GM04503 (cell line): ENCODE measurements at places on chromosomes 6 and 20.
A peak's percentile ranks its signal among the peaks of the same experiment; 100 is the strongest.

GRCh38 chr6:114718186-114718585 lies 375.4 kb upstream of the HS3ST5 start:
- DNase-seq, result no peak

DNA sequence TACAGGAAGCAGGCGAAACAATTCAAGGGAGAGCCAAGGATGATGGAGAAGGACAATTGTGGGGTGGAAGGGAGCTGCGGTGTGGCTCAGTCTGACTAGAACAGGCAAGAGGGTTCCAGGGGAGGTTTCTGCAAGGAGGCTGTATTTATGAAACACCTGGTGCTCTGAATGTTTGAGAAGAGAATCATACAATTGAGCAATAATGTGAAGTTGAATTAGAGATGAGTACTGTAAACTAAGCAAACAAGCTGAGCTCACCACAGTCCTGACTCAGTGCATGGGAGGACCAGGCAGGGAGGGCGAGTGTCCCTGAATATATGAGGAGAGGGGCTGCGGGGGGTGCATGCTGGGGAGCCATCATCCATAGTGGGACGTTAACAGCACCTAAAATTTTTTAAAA lies 279.7 kb downstream of the KIF16B start:
- no peak for DNase-seq

GRCh38 chr6:141134723-141135122 lies 998.0 kb upstream of the GJE1 start:
- no peak for DNase-seq

DNA sequence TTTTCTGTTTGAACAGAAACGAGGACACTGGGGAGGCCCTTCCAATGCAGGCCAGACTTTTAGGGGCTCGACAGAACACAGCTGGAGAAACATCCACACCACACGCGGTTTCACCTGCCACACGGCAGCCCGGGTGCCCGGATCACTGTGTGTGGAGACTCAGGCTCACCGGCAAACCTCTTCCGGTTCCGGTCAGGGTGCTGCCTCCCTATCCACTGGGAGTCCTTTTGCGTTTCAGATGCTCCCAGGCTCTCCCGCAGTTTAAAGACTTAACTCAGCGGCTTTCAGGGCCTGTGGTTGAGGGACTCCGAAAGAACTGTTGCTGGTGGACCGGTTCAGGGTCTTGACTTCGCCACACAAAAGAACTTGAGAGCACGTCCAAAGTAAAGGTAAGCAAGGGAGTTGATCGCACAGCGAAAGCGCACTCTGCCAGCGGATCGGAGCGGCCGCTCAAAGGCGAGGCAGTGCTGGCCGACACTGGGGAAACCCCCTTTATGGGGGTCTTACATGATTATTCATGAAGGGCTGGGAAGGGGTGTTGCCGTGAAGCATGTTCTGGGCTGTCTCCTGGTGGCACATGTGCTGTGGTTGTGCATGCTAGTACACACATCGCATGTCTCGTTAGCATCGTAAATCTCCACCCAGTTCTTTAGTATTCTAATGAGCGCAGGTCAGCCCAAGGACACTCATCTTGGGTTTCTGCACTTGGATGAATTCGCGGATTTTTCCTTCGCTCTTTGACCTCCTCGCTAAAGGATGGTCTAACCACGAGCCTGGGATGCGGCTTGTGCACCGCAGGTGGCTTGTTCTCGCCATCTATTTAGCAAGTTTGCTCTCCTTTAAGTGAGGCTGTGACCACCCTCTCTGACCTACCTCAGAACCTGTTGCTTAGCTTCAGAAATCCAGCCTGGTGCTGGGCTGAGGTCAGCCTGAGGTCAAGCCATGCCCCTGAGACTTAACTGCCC lies 180.3 kb downstream of the CDH26 start:
- DNase-seq, result no peak

DNA sequence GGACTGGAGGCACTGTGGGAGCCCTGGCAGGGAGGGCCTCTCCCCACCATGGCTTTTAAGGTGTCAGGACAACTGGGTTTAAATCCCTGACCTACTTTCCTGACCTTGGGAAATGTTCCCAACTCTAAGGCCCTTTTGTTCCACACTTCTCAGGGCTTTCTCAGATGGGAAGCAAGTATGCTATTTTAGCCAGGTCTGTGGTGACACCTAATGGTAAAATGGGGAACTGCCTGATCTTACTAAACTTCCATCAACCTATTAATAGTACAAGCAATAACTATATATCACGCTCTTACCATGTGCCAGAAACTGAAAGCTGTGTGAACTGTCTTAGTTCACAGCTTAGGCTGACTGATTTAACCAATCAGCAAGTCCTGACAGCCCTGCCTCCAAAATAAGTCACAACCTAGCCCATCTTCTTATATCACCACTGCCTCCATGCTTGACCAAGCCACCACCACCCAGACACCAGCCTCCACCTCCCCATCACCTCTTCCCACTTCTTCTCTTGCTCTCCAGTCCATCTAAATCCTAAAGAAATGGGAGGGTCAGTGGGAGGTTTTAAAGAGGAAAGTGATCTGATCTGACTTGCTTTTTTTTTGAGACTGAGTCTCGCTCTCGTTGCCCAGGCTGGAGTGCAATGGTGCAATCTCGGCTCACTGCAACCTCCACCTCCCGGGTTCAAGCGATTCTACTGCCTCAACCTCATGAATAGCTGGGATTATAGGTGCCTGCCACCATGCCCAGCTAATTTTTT lies 6.9 kb upstream of the BLCAP start:
- peak; percentile 51 for DNase-seq

DNA sequence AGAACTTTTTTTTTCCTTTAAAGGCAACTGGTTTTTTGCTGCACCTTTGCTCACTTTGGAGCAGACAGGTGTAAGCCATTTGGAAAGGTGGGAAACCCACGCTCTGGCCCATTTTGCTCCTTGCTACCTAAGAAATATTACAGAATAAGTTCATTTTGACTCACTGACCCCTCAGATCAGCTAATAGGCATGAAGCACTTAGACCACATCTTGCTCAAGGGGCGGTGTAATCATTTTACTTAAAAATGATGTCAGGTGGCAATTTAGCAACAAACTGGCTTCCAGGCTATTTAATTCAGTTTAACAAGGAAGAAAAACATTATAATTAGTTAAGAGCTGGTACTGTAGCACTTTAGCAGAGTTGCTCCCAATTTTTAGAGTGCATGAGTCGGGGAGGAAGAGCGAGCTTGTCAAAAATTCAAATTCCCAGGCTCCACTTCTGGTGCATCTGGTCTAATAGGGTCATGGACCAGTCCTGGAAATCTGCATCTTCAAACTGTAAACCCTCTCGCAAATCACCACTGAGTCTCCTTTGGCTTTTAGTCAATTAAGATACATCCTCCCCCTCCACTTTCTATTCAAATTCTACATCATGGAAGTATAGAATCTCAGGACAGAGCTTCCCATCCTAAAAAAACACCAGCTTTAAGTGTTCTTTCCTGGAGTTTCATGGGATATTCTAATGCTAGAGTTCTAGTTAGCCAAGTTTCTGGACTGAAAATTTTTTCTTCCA lies 38.2 kb downstream of the JAG1 start:
- DNase-seq, result no peak

DNA sequence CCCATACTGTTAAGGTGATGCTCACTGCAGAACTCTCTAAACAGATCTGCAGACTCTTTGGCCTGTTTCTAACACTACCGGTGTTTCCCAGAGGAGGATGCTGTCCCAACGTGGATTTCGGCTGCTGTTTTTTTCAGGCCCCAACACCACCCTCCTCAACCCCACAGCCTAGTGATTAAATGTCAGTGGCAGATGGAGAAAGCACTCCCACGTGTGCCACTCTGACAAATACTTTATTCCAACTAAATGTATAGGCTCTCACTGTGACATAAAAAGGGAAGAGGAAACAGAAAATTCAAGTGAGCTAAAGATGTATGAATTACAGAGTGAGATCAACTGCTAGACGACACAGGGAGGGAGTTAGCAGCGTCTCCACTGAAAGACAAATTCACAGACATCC lies 3.6 kb downstream of the TBC1D20 start:
- DNase-seq, result no peak

DNA sequence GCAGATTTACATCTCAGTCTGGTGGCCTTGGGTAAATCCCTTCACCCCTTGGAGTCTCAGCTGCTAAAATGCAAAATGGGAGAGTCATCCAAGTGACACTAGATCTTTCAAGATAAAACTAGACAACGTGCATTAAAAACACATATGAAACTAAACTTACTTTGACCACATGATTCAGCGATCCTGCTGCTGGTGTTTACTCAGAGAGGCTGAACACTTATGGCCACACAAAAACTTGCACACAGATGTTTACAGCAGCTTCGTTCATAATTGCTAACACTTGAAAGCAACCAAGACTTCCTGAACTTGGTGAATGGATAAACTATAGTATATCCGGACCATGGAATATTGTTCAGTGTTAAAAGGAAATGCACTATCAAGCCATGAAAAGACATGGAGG lies 55.3 kb upstream of the GPR6 start:
- DNase-seq, result no peak

DNA sequence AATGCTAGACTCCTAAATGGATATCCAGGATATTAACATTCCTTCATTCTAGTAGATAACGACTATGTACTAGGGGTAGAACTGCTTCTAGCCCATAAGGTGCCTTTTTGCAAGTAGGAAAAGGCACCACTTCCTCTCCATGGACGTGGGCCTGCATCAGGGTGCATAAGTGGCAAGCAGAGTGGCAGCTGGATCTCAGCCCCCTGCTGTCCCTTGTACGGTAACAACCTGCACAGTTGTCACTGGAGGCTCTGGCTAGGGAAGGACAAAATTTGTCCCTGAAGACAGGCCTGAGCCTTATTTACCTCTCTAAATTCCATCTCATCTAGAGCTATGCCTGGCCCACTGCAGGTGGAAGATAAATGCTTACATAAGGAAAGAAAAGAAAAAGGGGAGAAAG lies 42.5 kb upstream of the SAYSD1 start:
- no peak for DNase-seq

DNA sequence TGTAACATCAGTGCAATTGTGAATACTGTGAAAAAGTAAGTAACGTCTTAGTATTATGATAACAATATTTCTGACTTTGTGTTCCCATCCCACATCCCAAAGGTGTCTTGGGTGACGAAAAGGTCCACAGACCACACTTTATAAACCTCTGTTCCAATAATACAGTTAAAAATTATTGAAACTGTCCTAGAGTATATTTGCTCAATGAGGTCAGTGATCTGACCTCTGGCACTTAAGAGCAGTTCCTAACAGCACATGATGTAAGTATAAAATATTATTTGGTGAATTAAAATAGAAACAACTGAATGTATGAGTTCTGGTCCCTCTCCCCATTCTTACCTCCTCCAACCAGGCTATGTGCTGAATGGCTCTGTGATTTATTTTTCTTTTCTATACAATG lies 566.4 kb upstream of the MMS22L start:
- no peak for DNase-seq

GRCh38 chr6:17458966-17459365 lies 65.6 kb downstream of the CAP2 start:
- DNase-seq, result no peak

DNA sequence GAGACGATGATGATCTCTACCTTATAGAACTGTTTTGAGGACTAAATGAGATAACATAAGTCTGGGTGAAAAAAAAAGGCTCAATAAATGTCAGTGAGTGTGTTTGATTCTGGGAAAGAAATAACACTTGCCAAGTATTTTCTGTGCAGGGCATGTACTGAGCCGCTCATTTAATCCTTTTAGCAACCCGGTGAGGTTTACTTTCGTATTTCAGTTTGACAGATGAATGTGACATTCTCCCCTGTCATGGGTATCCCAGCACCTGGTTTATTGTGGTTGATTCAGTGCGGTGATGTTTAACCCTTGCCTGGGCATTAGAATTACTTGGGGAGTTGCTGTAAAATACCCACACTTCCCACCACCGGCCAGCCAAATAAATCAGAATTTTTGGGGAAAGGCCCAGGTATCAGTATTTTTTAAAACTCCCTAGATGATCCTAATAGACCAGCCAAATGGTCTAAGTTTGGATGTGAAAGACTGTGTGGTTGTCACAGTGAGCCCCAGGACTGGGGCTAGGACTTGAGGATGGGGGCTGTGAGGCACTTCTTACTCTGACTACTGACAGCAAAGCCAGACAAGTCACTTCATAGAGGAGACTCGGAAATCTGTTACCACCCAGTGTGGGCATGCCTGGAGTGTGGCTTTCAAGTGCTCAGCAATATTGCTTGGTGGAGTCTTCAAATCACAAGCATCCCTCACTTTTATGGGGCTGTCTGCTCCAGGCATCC lies 100.2 kb upstream of the KCNG1 start:
- no peak for DNase-seq

DNA sequence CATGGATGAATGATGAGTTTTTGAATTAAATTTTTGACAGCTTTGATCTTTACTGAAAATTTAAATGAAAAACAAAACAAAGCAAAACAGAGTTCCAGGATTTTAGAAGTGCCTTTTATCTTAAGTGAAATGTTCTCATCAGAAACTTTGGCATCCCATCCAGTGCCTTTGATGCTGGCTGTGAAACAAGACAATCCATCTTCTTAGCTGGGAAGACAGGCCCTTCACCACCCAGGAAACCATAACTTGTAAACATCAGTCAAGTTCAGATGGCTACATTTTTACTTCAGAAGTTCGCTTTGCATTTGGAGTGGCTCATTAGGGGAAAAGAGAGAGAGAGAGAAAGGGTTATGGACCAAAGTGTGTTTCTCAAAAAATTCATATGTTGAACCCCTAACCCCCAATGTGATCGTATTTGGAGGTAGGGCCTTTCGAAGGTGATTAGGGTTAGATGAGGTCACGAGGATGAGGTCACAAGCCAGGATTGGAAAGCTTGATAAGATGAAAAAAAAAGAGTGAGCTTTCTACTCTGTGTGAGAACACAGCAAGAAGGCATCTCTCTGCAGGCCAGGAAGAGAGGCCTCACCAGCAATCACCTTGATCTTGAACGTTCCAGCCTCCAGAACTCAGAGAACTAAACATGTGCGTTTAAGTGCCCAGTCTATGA lies 366.5 kb downstream of the PRKN start:
- no peak for DNase-seq

- DNase-seq, result peak; percentile 78
These were observed 31.9 kb downstream of the FOXO3 start for GRCh38 chr6:108592371-108593337.

- no peak for DNase-seq
These were observed 911.4 kb upstream of the FLRT3 start for GRCh38 chr20:15248618-15249395.

- no peak for DNase-seq
These were observed 5.1 kb downstream of the BRPF3 start for GRCh38 chr6:36201612-36202011.

DNA sequence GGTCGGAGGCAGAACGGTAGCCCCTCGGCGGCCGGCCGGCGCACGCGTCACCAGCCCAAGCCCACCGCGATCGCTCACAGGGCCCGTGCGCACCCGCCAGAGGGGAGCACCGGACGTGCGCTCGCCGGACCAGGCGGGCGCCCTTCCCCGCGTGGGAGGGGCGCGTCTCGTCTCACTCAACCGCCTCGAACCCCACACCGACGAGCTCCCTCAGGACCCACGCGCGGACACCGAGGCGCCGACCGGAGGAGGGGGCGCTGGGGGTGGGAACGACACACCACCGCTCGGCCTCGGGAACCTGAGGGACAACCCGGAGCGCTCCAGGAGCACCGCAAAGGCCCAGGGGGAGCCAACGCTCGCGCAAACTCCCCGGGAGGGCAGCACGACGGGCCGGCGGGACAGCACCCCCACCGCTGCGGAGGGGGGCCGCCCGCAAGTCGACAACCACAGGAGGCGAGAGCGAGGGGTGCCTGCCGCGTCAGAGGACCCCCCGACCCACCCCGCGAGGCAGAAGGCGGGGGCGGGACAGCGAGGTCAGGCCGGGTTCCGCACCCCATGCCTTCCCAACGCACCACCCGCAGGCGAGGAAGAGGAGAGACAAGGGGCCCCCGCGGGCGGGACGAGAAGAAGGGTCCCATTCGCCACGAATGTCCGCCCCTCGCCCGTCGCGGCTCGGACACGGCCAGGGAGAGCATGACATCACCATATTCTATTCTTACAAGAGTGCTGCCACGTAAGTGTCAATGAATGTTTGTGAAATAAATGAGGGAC lies 512.7 kb upstream of the ZNF337 start:
- no peak for DNase-seq
